Right kidney (tissue), 9 donors: ENCODE measurements at places on chromosomes 5 and 9.

- no peak for DNase-seq
Observed at GRCh38 chr9:129919841-129920240, 84.6 kb downstream of the USP20 start.

- no peak for DNase-seq
Observed at GRCh38 chr9:27645161-27645840, 72.0 kb upstream of the C9orf72 start.

DNA sequence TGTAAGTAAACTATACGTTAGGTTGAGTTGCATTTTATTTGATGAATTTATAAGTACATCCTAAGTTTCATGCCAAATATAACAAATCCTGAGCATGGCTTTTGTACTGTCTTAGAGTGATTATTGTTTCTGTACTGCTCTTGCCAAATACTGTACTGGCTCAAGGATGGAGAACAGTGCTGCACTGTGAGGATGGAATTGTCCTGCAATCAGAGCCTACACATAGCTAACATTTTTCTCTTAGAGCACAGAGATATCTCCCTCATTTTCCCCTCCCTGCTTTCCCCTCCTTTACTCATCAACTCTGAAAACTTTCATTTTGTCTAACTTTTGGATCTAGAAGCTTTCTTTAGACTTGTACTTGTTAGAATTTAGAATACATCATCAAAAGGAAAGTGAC lies 28.3 kb downstream of the LRRC70 start:
- no peak for DNase-seq

DNA sequence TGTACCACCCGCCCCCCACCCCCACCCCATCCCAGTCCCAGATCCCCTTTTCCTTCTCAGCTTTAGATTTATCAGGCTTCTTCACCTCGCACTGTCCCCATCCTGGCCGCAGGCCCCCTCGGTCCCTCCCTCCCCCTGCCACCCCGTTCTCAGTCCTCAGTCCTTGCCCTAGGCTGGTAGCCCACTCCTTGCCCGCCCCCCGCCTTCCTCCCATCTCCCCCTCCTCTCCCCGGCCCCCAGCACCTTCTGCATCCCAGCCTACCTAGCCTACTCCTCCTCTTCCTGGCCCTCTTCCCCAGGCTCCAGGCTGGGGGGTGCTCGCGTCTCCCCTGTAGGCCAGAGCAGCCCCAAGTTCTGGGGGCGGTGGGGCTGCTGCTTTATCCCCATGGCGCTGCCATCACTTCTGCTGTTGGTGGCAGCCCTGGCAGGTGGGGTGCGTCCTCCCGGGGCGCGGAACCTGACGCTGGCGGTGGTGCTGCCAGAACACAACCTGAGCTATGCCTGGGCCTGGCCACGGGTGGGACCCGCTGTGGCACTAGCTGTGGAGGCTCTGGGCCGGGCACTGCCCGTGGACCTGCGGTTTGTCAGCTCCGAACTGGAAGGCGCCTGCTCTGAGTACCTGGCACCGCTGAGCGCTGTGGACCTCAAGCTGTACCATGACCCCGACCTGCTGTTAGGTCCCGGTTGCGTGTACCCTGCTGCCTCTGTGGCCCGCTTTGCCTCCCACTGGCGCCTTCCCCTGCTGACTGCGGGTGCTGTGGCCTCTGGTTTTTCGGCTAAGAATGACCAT lies 828 bp downstream of the NPR2 start:
- DNase-seq: no peak

GRCh38 chr5:463952-464351 lies 21.0 kb downstream of the EXOC3 start:
- no peak for DNase-seq

- no peak for DNase-seq
Observed at GRCh38 chr5:141822144-141822543, 56.1 kb downstream of the PCDH1 start.

GRCh38 chr5:38023799-38024198 lies 184.0 kb upstream of the GDNF start:
- no peak for DNase-seq

- no peak for DNase-seq
Observed at GRCh38 chr5:2981035-2981434, 229.6 kb upstream of the IRX2 start.

GRCh38 chr9:385818-386398 lies 171.2 kb downstream of the DOCK8 start:
- DNase-seq: peak; percentile 22

DNA sequence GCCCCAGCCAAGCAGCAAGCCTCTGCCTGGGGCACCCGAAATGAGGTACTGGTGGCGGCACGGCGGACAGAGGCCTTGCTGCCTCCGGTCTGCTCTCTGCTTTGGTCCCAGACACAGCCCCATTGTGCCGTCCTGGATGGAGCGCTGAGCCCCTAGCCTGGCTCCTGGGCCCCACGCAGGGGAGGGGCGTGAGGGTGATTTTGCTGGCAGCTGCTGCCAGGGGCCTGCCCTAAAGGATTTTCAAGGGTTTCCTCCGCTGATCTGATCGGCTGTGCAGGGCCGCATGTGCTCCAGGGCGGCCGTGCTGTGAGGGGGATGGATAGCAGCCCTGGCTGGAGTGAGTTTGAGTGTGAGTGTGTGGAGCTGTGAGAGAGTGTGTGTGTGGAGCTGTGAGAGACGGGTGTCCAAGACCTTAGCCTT lies 1.3 kb downstream of the GPSM1 start:
- no peak for DNase-seq

DNA sequence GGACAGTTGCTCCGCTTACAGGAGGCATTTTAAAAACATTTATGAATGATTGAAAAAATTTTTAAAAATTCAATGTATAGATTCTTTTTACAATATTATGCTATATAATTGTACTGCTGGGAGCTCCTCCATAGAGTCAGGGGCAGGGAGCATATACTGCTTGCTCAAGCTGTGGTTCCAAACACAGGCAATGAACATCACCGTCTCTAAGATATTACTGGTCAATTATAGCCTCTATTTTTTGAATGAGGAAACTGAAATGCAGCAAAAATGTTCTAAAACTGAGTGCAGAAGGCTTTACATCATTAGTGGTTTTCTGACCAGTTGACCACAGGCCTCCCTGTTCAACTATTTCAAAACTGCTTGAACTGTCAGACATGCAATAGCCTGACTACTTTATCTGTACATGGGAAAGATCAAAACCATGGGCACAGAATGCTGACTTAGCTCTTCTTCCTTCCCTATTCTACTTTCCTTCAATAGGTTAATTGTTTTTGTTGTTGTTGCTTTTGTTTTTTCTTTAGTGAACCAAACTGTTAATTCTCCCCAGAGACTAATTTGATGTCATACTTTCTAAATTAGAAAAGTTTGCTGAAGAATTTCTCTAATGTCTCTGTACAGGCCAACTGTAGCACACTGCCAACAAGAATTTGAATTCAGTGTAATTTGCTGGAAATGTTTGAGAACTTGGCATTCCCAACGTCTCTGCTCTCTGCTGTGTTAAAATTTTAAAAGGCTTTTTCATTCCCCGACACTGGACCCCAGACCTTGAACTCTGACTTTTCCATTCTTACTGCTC lies 107.6 kb upstream of the MPDZ start:
- DNase-seq: no peak

DNA sequence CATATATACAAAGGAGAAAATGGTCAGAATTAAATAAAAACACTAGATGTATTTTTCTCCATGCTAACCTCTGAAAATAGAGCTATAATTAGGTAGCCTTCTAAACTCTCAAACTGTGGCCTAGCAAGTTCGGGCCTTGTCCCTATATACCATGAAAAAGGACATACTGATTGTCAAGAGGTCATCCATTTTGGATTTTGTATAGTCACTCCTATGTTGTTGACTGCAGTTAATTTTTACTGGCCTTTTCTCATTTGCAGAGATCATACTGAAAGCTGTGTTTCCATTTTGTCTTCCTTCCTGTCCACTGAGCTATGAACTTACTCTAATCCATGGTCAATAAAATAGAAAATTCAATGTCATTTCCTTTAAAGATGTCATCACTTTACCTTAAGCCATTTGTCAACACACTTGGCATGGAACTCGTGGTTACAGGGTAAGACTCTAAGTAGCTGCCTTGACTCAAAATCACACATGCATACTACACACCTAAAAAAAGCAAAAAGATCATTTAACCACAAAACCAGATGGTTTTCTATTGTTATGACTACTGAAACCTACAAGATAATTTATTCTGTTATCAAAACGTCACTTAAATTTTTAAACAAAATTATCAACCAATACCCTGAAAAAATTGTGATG lies 58.0 kb downstream of the RNF38 start:
- DNase-seq: no peak

DNA sequence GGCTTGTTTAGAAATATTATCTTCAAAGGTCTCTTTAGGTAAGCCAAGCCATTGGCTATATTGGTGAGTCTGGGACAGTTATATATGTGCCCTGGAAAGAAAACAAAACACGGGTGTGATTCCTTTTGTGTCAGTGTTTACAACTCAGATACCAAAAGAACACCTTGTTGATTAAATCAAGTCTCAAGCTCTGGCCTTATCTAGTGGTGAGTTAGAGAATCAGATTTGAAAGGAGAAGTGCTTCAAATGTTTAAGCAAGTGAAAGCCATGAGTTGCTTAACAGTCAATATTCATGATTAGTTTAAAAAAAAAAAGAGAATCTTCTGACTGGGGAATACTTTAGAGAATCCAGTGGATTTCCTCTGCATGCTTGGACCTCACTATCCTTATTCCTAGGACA lies 68.3 kb downstream of the IQGAP2 start:
- DNase-seq: no peak

DNA sequence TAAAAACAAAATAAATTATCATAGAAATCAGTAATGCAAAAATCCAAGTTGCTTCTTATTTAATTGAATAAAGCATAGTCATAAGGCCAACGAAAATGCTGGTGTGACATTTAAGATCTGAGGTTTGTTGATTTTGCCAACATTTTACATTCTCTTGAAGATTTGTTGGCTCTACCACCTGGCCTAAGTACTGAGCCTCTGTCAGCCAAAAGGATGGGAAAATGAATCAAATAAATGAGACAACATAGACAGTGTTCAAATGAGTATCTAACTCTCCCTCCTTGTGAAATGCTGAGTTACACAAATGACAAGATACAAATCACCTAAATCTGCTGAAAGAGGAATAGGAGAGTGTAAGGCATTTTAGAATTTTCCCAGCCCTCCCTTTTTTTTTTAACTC lies 575.0 kb downstream of the CDH12 start:
- no peak for DNase-seq

DNA sequence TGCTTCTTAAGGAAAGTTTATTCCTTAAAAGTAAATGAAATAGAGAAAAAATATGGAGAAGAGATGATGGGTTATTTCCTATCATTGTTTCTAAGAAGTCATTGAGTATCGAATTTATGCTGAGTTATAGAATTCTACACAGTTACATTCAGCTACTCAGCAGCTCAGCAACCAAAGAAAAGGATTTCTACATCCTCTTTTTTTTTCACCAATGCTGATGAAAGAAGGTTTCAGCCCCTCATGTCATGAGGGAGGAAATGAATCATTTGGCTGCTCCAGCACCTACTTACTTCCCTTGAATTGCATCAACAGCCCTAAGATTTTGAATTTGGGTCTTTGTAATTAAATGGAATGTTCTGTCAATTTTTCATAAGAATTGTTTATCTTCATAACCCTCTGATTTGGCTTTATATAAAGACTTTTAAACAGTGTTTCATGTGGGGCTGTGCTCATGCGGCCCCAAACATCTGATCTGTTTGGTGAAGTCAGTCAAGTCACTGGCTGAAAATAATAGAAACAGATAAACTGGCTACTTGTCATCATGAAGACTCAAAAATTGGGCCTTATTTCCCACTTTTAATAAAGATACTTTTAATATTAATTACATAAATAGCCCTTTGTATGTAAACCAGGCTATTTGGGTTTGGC lies 18.5 kb upstream of the SNX2 start:
- DNase-seq: no peak

DNA sequence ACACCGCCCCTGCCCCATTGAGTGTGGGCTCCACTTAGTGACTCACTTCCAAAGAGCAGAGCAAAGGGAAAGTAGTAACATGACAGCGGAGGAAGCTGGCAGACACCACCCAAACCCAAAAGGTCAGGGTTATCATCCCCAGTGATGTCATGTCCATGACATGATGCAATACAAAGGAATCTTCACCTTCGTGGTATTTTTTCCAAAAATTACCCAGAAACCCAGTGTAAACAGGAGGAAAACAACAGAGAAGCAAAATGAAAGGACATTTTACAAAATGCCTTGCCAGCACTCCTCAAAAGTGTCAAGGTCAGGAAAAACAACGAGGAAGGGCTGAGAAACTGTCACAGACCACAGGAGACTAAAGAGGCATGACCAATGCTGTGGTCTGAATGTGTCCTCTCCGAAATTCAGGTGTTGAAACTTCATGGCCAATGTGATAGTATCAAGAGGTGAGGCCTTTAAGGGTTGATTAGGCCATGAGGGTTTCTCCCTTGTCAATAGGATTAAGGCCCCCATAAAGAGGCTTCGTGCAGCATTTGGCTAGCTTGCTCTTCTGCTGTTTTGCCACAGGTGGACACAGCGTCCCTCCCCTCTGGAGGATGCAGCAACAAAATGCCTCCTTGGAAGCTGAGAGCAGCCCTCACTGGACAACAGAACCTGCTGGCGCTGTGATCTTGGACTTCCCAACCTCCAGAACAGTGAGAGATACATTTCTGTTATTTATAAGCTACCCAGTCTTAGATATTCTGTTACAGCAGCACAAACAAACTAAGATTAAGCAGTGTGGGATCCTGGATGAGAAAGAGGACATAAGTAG lies 30.5 kb upstream of the MED10 start:
- no peak for DNase-seq

- no peak for DNase-seq
Observed at GRCh38 chr9:107029146-107029545, 166.2 kb downstream of the ZNF462 start.

DNA sequence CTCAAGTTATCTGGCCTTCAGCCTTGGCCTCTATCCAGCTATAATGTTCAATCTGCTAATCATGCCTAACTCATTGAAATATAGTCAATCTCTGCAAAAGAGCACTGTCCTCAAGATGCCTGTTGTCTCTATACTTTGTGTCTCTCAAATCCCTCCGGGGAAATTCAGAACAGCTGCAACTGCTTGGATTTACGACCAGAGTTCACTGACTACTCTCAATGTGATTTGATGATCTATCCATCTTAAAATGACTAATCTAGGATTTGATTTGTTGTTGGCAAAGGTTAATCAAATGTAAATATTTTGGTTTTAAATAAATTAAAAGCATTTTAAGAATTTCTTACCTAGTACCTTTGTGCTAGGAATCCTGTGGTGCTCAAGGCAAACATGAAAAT lies 40.9 kb downstream of the SVEP1 start:
- no peak for DNase-seq

DNA sequence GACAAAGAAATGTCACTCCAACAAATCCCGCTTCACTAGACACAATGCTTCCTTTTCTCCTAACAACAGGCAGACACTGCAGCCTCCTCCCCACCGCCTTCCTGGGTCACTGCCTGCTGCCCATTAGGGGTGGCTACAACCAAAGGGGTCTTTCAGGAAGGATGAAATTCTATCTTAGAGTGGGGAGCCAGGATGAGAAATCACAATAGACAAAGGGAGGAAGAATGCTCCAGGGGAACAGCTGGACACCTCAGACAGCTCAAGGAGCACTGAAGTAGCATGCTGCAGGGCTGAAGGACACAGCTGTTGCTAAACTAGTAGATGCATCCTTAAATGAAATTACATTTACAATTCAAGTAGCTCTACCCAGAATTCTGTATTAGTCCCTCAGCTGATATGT lies 54.2 kb downstream of the PRELID2 start:
- DNase-seq: peak; percentile 9
